ENCODE measurements at places on chromosomes 12 and 14.

GRCh38 chr12:109831929-109832328, 1.3 kb downstream of the TRPV4 start:
- no peak for DNase-seq

- DNase-seq, result no peak
Observed at GRCh38 chr14:50762001-50762930, 68.7 kb downstream of the NIN start.

DNA sequence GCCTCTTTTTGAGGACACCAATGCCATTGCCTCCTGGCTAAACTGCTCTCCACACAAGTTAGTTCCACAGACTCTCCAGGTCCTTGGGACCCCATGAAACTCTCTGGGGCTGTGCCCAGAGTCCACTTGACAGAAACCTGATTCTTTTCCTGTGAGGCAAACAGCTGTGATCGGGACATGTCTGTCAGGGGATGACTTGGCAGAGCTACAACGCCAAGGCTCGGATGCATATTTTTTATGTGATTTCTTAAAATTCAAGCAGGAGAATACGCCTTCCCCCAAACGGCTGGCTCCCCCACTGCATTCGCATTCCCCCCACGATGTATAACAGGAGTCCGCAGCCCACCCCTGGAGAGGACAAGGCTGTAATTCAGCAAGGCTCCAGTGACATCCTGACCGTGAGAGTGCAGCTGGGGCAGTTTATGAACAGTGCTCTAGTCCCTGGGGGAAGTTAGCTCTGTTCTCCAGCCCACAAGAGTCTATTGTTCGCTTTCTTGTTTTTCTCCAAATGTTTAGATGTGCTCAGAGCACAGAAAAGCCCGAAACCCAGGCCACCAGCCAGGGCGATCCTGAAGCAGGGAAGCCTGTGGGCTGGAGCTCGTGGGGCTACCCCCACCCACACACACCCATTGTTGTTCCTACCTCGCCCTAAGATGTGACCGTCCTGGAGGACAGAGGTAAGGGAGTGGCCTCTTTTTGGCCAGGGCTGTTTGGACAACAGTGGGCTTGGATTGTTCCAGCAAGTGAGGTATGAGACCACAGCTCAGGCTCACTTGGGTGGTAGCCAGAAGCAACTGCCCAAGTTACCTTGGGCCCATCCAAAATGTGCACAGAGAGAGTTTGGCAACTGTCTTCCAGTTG, 159.5 kb downstream of the ZFP36L1 start:
- DNase-seq, result peak; percentile 66

DNA sequence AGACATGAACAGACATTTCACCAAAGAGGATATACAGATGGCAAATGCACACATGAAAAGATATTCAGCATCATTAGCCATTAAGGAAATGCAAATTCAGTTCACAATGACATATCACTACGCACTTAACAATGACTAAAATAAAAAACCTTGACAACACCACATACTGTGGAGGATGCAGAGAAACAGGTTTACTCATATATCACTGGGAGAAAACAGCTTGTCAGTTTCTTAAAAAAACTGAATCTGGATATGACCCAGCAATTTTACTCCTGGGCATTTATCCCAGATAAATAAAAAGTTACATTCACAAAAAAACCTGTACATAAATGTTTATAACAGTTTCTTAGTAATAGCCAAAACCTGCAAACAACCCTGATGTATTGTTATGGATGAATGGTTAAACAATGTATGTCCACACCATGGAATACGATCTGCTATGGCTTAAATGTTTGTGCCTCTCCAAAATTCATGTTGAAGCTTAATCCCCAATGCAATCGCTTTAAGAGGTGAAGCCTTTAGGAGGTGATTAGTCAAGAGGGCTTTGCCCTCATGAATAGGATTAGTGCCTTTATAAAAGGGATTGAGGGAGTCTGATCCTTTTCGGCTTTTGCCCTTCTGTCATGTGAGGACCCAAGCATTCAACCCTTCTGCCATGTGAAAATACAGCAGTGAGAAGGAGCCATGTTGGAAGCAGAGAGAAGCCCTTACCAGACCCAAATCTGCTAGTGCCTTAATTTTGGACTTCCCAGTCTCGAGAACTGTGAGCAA, 36.0 kb upstream of the PPP4R3A start:
- DNase-seq, result peak; percentile 14

GRCh38 chr12:96235484-96235826, 41.3 kb downstream of the ELK3 start:
- DNase-seq, result no peak

GRCh38 chr14:54724676-54725325, 157.9 kb downstream of the SAMD4A start:
- no peak for DNase-seq

- DNase-seq, result no peak
Observed at GRCh38 chr12:77166696-77167095, 101.3 kb upstream of the E2F7 start.

- DNase-seq, result no peak
Observed at GRCh38 chr12:110906985-110907384, 13.4 kb downstream of the MYL2 start.

- peak; percentile 27 for DNase-seq
Observed at GRCh38 chr12:108394196-108394595, 55.1 kb upstream of the CMKLR1 start.

GRCh38 chr12:110928700-110929099, 8.3 kb upstream of the MYL2 start:
- DNase-seq, result no peak

GRCh38 chr12:14970473-14970872, 2.4 kb upstream of the PDE6H start:
- DNase-seq, result no peak

GRCh38 chr12:45232146-45232755, 16.4 kb downstream of the ANO6 start:
- no peak for DNase-seq

- no peak for DNase-seq
Observed at GRCh38 chr12:108033090-108033489, 96.0 kb upstream of the WSCD2 start.

DNA sequence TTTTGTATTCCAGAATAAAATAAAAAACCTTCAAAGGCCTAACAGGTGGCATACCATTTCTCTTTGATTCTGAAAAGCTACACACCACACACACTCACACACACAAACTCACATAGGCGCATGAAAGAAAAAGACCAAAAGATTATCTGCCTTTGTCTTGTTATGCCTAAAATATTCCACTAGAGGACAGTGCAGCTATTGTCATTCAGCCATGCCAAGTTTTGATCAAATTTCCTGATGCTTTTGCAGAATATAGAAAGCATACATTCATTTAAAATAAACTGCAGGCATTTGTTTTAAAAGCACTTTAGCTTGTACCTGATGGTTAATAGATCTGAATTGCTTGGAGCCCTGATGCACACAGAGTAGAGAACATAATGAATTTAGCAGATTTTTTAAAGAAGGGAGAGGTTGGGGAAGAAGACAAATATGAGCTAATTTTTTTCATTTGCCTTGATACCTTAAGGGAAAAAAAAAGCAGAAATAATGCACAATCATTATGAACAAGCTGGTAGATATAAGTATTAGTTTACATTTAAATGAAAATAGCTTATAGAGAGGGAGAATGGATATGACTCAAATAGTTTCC, 1766.9 kb upstream of the SEL1L start:
- peak; percentile 85 for DNase-seq

DNA sequence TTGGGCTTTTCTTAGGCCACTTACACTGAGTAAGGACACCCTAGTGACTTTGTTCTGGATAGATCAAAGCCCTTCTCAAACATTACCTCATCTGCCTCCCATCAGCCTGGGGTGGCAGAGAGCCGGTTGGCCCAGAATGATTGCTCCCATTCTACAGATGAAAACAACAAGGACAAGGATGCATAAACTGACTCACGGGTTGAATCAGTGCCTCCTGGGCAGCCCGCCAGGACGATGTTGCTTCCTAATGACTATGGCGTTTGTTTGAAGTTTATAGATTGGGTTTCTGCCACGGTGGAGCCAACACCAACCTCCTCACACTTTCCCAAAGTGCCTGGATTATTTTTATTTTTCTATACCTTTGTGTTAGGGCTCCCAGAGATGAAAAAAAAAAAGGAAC, 3.6 kb upstream of the VRK1 start:
- DNase-seq, result no peak

DNA sequence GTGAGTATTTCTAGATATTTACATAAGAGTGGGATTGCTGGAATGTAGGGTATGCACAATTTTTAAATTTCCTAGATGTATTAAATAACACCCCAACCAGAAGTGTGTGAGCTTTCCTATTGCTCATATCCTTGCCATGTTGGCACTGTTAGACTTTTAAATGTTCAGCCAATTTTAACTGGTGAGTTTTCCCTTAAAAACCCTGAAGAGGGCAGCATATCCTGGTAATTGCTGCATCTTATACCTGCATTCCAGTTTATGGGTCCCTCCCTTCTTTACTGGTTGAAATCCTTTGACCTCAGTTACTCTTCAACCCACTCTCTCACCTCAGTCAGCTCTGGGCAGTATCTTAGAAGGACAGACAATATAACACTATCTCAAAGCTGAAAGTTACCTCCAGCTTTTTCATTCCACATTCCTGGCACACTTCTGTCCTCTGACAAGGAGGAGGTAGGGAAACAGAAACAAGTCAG, 270.6 kb downstream of the PAWR start:
- DNase-seq, result no peak

DNA sequence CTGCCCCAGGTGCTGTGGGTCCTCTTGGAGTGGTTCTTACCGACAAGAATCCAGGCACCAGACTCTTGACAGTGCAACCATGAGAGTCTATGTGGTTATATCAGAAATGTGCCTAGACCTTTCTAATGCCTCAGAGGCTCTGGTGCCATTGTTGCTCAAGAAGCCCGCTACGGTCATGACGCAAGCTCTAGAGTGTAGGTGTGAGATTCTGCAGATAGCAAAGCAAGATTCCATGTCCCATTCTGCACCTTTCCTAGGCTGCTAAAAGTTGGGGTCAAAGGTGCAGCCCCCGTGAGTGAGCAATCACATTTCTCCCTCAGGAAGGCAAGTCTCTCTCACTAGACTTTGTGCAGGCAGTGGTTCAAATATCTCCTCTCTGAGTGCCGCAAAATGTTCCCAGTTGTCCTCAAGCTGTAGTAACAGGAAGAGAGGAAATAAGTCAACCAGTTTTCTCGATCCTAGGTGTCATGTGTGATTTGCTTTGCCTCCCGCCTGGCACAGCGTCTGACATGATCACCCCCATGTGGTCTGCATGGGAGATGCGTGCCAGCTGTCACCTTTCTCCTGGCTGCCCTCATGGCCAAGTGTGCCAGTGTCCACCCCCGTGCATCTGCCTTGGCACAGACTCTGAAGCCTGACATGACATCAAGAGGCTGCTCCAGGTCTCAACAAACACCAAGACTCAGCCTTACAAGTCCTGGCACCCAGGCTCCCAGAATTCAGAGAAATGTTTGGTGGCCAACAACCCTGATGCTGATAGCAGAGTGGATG, 122.5 kb upstream of the COCH start:
- DNase-seq, result no peak

- no peak for DNase-seq
Observed at GRCh38 chr12:132085291-132085635, 58.9 kb downstream of the DDX51 start.

GRCh38 chr14:58444627-58445026, 17.1 kb downstream of the KIAA0586 start:
- DNase-seq, result no peak

GRCh38 chr14:85333313-85333712, 196.6 kb upstream of the FLRT2 start:
- DNase-seq, result no peak

DNA sequence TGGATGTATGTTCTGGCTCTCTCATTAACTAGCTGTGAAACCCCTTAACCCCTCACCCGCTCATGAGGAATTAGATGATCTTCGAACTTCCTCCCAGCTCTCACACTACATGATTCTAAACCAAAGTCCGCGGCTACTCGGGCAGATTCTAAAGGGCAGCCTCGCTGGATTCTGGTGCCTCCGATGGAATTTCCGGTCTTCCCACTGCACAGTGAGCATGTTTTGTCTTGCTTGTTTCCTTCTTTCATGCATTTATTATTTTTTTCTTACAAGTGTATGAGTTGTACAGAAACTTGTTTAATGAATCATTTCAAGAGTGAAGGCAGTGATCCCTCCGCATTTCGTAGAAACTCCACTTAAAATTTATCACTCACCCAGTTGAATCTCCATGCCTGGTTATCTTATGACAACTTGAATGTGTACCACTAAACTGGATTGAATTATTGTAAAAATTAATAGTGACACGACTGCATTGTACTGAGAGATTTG, 4.5 kb upstream of the HCAR3 start:
- no peak for DNase-seq

DNA sequence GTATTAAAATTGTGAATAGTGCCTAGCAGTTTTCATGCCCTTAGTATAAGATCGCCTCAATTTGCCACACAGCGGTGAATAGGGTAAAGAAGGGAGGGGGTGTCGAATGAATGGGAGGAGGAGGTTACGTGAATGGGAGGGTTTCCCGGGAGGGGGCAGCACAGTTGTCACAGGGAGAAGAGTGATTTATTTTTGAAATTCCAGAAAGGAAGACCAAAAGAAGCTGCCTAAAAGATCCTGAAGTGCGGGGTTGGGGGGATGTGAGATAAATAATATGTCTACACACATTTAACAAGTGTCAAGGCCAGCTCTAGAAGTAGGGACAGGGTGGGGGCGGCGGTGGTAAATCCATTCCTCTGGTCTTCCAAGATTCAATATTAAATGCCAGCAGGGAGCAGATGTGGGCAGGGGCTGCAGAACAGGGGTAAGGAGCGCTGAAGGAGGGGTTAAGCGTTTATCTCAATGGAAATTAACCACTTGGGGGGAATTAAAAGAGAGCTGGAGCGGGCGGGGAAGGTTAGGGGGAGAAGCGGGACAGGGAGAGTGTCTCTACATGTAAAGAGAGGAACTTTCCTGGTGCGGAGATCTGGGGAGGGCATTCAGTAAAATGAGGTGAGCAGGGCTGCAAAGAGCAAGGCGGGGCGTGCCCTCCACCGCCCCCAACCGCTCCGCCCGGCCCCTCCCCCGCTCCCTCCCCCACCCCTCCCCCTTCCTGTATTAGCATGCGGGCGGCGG, 867 bp downstream of the C12orf42 start:
- DNase-seq, result peak; percentile 56

GRCh38 chr12:109795023-109795422, 38.2 kb downstream of the TRPV4 start:
- DNase-seq, result no peak

GRCh38 chr14:67738740-67739504, 37.2 kb downstream of the RDH12 start:
- no peak for DNase-seq

GRCh38 chr14:76923431-76924370, 97.5 kb downstream of the LRRC74A start:
- DNase-seq, result peak; percentile 22

- peak; percentile 46 for DNase-seq
Observed at GRCh38 chr12:22860926-22861325, 236.0 kb downstream of the ETNK1 start.

All from eye (tissue), 1 donor.